ENCODE measurements at places on chromosomes 4 and X.

- DNase-seq = no peak
These were observed 86.5 kb upstream of the CBLL2 start for GRCh38 chrX:22186165-22186564.

DNA sequence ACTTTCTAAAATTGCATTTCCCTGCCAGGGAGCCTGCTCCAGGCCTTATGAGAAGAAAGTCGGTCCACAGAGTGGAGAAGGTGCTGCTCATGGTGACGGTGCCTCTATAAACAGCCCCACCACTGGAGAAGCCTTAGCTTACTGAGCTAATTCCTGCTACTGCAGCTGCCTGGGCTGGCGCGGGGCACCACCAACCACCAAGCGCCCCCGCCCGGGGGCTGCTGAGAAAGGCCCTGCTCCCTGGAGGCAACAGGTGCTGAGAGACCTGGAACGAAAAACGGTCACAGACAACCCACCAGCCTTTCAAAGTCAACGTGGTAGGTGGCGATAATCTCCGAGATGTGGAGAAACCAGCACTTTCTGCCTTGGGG is 2.9 kb downstream of the HCFC1 start:
- no peak for DNase-seq

GRCh38 chr4:118076958-118077766 is 42.9 kb downstream of the NDST3 start:
- DNase-seq = peak; percentile 37

DNA sequence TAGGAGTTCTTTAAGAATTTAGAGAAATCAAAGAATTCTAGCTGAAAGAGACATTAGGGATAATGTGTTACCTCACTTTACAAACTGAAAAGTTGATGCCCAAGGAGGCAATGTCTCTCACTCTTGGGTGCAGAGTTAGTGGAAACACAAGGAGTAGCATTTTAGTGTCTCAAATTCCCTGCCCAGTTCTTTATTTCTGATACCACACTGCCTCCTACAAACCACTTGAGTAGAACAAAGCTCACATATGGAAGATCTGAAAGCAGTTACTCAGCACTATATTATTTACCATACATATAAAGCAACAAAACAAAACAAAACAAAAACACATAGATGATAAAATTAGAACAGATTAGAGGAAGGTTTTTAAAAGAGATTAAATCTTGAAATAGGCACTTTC is 124.2 kb downstream of the REELD1 start:
- DNase-seq = peak; percentile 33

DNA sequence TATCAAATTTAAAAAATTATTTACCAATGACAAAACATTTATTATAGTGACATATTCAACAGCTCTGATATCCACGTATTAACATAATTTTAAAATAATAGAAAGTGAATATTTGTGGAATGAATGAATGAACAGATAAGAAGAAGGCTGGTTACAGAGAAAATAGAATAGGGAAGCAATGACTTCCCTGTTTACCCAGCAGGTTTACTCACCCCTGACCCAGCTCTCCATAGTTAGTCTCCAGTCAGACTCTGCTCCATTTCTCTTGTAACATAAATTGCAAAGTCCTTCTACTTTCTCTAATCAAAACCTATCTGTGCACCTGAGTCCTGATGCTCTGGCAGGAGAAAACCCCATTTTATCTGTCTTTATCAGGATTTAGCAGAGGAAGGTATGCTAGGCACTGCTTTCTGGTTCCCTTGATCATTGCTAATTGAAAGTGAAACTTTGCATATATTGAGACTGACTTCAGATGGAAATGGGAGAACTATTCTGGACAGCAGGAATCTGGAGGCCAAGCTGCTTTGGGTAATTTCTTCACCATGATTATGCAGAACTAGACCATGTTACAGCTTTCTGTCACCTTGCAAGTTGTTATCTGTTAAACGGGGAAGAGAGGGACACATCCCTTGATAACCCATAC is 363.0 kb downstream of the FAT4 start:
- no peak for DNase-seq

DNA sequence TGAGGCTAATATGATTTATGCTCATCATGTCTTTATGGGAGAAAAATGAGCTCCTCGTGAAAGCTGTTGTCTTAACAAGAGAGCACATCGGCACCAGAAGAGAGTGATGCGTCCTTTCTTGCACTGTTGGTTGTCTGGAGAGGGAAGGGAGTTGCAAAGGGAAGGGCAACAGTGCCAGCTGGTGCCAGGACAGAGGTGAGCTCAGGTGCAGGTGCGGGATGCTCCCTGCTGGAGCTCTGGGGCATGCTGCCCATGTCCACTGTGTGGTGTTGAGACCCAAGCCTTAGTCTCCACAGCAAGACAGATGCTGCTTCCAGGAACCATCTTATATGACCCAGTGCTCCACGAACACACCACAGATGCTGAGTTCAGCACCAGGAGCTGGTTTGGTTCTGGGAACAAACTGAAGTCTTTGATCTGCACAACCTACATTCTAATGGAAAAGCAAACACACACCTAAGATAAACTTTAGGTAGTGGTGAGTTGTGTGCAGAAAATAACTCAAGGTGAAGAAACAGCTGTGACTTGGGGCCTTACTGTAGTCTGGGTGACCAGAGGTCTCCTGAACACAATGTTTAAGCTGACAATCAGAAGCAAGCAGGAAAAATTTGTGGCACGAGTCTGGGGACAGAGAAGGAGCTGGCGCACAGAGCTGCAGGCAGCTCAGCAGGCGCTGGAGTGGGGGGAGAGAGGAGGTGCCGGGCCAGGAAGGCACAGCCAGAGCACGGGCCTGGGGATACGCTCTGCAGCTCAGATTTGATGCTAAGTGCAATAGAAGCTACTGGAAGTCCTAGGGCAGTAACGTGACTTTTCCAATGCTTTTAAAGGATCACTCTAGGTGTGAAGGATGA is 73.2 kb downstream of the HAUS3 start:
- DNase-seq = peak; percentile 35

GRCh38 chr4:154625971-154626370 is 13.5 kb upstream of the FGG start:
- no peak for DNase-seq

DNA sequence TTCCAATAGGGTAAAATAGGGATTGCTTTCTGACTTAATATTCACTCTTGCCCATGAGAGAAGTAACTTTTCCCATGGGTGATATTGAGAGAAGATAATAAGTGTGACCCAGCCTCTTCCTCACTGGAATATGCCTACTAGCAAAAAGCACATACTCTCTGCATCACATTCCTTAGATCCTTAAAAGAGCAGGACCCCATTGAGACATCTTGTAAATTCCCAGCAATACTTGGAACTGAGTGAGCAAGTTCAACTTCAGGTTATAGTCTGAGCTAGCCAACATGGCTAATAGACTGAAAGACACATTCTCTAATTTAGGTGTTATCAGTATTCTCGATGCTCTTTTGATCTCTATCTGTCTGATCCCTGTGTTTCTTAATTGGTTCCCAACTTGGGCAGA is 1372.3 kb downstream of the STIM2 start:
- DNase-seq = no peak

- DNase-seq = no peak
These were observed 10.6 kb downstream of the OTC start for GRCh38 chrX:38363046-38363445.

DNA sequence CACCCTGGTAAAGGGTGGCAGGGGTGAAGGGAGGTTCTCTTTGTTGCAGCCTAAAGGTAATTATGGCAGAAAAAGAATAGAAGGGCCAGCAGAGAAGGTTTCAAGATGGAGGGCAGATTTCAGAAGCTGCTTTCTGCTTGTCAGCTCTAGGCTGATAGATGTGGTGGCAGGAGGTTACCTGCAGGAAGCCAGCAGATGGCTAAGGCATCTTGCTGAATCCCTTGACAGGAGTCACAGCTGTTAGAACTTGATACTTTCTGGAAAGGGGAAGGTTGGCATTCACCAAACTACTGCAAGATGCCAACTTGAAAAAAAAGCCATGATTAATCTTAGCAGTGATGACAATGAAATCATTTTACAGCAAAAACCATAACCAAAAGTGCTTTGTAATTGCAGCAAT is 69.5 kb upstream of the CBLL2 start:
- DNase-seq = no peak

DNA sequence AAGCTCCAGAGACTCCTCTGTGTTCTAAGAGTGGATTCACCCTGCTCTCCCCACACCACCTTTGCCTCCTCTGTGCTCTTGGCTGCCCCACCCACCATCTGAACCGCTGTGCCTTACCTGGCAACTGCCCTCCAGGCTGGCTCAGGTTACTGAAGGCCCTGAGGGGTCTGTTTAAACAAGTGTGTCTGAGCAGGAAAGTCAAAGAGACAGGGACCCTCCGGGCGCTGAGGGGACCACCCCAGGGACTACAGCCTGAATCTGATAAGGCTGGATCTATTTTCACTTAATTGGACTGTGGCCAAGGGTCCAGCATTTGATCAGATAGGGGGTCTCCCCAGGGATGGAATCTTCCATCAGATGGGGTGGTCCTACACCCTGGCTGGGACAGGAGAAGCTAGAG is 10.4 kb upstream of the MSX1 start:
- no peak for DNase-seq

GRCh38 chr4:92101737-92102172 is 202.0 kb upstream of the GRID2 start:
- DNase-seq = peak; percentile 55

DNA sequence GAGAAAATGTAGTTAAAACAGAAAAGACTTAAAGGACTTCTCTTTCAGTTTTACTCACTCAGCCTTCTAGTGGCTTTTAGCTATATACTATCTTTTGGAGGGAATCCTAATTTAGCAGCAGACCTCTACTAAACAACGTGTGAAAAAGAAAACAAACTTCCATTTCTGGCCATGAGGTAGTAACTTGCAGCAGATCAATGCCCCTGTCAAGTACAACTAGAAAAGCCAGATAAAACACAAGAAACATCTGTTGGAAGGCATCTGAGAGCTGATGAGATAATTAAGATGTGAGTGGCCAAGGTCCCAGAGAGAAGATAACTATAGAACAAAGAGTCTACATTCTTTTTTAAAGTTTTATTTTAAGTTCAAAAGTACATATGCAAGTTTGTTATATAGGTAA is 101.7 kb downstream of the CORIN start:
- DNase-seq = no peak

GRCh38 chrX:101164766-101165590 is 54.6 kb upstream of the DRP2 start:
- DNase-seq = no peak

- no peak for DNase-seq
These were observed 7.9 kb downstream of the ASMTL start for GRCh38 chrX:1444561-1445500.

DNA sequence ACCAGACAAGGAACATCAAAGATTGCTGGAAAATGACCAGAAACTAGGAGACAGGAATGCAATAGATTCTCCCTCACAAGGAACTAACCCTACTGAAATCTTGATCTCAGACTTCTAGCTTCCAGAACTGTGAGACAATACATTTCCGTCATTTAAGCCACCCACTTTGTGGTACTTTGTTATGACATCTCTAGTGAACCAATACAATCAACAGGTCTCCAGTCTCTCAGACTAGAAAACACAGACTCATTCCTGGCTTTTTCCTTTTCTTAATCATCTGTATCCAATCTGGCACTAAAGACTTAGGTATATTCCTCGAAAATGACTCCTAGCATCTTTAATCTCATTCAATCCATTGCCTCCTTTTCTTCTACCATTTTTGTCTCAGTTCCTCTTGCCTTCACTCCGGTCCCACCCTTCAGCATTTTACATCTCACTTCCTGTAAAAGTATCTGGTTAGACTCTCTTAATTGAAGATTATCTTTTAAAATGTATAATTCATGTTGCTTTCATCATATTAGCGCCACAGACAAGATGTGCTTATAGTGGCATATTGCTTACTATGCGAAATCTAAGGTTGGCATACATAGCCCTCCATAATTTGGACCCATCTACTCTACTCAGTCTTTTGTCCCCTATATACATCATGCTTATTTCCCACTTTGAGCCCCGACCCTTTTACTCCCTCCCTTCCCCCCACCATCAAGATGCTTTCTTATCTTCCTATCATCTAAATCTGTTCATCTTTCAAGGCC is 250.0 kb downstream of the ENOX2 start:
- DNase-seq = no peak

DNA sequence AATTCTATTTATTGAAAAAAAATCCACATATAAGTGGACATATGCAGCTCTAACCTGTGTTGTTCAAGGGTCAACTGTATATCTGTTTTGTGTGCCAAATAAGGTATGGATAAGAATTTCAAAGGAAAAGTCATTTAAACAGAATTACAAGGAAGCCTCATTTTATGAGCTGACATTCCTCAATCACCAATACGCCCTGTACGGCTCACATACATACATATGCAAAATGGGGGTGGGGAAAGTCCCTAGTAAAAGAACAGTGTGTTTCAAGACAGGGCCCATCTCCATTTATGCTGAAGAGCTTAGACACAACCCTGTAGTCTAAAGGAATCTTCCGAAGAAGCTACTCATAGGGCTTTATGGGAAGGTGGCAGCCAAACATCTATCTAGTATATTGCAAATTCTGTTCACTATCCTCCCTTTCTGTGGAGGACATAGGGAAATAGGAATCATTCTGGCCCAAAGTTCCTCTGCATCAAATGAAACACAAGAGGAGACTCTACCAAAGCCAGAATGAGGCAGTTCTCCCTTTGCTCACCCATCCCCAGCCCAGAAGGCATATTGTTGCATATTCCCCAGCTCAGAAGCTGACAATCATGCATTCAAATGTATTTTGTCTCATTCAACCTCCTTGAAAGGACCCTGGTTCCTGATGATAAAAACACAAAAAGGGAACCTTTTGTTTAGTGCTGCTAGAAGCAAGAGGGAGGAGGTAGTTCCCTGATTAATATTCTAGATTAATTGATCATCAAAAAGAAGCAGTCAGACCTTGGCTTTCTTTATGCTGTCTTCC is 13.7 kb upstream of the ZBTB33 start:
- no peak for DNase-seq

- DNase-seq = peak; percentile 86
These were observed 10.9 kb upstream of the EXOSC9 start for GRCh38 chr4:121789960-121790829.

GRCh38 chrX:108516184-108516583 is 76.5 kb downstream of the COL4A5 start:
- DNase-seq = no peak

- DNase-seq = no peak
These were observed 250.8 kb downstream of the SLC39A8 start for GRCh38 chr4:102094481-102094880.

DNA sequence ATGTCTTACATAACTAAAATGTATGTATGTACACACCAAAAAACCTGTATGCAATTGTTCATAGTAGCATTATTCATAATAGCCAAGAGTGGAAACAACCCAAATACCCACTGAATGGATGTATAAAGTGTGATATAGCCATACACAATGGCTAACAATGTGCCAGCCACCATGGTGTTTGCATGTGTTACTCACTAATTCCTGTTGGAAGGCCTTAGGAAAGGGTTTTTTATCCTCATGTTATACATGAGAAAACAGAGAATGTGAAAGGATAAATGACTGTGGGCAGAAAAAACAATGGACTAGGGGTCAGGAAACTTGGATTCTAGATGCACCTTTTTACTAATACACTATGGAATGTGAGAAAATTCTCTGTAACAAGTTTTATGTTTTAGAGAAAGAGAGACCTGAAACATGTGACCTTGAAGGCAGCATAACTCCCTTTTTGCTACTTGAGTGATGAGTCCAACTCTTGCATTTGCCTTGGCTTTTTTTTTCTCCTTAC is 55.7 kb downstream of the TIGD2 start:
- peak; percentile 14 for DNase-seq

GRCh38 chr4:139241086-139241783 is 38.8 kb downstream of the MGARP start:
- no peak for DNase-seq

Measured in HT1080 (cell line).